ENCODE measurements at places on chromosomes 4 and X.

DNA sequence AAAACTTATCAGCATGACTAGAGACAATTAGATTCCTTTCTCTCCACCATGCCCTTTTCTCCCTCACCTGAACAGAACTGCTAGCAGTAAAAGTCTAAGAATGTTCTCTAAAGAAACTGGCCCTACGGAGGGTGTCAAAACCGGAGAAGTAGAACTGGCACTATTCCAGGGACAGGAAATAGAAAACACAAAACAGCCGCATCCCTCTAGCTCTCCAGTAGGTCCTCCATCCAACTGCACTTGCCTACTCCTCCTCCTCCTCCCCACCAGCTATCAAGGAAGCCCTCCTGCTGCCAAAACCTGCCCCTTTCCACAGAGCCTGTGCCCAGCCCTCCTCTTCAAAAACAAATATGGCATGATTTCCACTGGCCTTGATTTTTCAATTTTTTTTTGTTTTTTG, 28.4 kb downstream of the FUNDC1 start:
- DNase-seq = no peak

DNA sequence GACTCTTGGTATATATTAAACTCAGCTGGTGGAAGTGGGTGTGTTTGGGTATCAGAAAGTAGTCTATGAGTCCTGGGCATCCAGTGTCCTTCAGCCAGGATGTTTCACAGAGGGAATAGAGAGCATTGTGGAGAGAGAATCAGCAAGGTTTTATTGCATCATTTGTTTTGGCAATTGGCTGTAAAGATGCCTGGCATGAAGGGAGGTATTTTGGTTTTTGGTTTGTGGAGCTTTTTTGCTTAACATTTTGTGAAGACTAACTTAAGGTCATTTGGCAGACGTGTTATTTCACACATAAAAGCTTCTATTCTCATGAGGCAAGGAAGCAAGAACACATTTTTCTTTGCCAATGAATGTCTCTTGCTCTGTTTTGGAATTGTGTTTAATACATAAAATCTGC, 71.1 kb downstream of the DCLK2 start:
- no peak for DNase-seq

GRCh38 chr4:11847167-11847566, 418.5 kb upstream of the HS3ST1 start:
- DNase-seq = no peak

DNA sequence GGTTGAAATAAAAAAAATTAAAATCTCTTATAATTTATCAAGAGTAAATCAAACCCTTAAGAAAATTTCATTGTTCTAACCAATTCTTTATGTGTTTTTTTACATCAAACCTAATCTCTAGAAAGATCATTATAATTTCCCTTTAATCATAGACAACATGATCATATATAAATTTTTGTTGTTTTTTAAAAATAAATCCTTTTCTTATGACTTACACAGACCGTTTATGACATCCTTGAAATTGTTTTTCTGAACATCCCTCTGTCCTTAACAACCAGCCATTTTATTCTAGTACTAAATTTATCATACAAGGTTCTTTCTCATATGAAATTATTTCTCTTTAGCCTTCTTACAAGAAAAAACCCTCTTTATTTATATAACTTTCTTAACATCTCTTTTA, 62.7 kb upstream of the GABRE start:
- no peak for DNase-seq

- no peak for DNase-seq
Measured at GRCh38 chrX:107683124-107683895, 55.0 kb downstream of the PRPS1 start.

Measured in bronchial epithelial cell (primary cell).